ENCODE measurements at places on chromosomes 13 and 19.
A peak's percentile ranks its signal among the peaks of the same experiment; 100 is the strongest.

DNA sequence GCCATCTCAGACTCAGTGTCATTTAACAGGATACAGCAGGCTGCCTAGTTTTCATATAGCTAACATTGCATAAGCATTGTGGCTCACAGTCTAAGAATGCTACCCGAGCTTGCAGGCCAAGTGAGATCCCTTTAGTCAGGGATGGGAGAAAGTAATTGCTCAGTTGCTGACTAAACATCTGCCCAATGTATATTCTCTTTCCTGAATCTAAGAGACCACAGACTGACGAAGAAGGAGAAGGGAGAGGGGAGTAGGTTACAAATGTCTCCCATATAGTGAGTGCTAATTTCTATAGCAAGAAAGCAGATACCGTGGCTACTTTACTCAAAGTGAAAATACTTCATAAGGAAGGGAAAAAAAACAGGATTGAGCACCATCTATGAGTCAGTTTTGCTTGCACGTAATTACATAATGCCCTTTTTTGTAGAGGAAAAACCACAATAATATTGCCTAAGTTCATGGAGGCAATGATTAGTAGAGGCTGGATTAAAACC, 453.9 kb downstream of the COG6 start:
- ATAC-seq = no peak

DNA sequence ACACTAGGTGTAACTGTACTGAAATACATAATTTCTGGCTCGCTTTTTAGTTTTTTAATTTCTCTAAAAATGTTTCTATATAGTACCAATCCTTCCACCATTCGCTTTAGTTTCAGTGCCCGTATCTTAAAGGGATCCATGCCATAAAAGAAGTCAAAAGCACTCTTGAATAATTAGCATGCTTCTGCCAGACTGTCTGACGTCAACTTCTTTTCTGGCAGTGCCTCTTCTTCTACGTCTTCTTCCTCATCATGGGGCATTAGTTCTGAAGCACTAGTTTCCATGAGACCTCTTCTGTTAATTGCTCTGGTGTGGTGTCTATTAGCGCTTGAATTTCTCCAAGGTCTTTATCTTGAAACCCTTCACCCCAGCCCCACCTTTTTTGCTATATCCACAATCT, 93.8 kb upstream of the DOCK9 start:
- ATAC-seq = no peak

DNA sequence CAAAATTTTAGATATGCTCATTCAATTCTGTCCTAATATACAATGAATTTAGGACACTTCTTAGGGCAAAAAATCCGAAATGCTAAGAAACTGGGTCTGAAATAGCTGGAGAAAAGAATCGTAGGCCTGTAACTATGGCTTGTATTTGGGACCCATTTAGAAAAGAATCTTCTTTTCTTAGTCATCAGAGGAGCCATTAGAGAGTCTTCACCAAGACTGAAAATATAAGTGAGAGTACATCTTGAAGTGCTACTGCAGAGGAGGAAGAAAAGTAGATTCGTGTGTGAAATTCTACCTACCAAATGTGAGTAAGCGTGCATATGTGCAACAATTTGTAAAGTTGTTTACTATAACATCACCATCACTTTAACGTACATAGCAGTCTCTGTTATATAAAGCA, 8.8 kb upstream of the DACH1 start:
- no peak for ATAC-seq

DNA sequence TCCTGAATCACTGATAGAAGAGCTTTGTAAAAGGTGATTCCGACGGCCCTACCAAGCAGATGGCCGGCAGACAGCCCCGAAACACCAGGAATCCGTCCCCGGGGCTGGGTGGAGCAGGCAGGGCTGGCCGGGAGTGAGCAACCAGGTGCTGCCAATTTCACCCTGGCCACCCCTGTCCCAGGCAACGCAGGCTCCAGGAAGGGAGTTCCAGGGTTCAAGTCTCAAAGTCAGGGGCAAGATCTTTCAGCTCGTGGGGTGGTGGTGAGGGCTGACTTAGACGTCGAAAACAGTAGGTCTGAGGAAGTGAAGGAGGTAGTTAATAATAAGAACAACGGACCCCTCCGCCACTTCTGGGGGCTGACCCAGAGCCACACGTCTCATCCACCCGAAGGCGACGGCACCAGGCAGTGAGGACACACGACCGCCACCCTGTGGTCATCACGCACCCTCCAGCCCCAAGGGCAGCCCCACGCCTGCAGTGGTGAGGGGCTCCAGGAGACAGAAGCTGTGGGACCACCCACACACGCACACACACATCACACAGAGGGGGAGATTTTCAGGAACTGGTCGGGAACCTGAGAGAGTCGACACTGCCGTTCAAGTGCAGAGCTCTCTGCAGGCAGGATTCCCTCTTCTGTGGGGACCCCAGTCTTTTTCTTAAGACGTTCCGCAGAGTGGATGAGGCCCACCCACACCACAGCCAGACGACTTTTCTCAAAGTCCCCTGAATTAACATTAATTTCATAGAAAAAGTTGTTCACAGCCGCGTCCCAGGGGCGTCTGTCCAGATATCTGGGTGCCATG, 67.2 kb downstream of the SPACA7 start:
- peak; percentile 66 for ATAC-seq

GRCh38 chr13:32616883-32617511, 30.7 kb downstream of the PDS5B start:
- peak; percentile 54 for ATAC-seq

DNA sequence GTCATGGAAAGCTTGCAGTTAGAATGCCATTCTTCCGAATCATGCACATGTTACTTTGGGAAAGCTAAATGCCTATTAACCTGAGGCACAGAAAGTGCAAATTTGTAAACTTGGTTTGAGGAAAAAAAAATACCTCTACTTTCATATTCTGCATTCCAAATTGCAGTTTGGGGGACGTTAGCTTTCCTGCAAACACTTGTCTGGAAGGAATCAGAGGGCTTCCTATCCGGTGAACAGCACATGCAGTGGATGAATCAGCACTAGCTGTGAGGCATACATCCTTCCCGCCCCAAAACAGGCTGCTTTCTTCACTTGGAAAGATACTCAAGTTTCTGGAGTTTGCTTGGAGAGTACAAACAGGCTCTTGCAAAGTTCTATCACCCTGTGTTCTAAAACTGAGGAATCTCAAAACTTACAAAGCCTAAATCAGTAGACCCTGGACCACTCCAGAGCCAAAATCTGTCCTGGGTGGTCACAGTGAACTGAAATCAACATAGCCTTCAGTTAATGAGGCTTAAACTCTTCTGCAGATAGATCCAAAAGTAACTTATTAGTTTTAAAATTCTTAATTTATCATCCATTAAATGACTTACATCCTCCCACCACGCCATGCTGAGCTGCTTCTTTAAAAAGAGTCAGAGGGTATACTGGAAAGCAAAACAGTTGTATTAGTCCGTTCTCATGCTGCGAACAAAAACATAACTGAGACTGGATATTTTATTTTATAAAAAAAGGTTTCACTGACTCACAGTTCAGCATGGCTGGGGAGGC, 802.3 kb upstream of the ARGLU1 start:
- ATAC-seq = peak; percentile 64

DNA sequence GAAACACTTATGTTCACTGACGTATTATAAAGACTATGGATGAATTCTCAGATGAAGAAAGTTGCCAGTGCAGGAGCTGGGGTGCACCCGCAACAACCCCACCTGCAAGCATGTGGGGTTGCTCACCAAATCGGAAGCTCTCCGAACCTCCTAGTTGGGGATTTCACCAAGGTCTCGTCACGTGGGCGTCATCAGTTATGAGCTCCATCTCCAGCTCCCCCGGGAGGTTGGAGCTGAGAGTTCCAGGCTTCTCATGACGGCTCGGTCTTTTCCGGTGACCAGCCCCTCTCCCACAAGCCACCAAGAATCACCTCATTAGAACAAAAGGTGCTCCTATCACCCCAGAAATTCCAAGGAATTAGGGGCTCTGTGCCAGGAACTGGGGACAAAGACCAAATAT, 46.1 kb upstream of the TUBGCP3 start:
- ATAC-seq = no peak

DNA sequence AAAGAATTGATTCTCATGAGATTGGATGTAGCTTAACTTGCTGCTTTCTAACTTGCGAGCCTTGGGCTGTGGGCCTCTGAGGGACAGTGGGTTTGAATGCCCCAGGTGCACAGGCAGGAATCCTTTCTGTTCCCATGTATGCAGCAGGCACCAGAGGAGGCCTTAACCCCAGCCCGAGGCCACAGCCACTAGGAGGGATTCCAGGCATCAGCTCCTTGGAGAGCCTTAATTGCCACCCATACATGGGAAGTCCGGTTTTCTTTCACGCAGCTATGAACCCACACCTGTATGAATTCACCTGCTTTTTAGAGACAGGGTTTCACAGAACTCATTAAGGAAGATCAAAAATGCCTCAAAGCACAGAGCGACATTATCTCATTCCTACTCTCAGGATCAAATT, 117.9 kb downstream of the CRYL1 start:
- ATAC-seq = no peak

DNA sequence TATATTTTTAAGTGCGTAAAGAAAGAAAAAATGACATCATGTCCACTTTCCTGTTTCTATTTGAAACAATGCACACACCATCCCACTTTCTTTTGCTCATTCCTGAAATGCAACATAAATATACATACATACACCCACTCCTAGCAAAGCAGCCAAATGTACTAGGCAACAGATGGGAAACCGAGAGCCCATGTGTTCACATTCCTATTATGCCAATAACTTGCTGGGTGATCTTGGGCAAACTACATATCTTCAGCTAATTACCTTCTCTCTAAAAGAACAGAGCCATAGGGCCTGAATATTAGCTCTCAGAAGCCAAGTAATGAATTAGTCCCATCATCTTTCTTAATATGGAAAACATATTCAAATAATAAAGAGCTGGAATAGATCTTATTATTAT, 610.6 kb upstream of the ATXN8OS start:
- ATAC-seq = no peak

GRCh38 chr13:111389621-111390521, 69.4 kb downstream of the TEX29 start:
- no peak for ATAC-seq

- ATAC-seq = no peak
Observed at GRCh38 chr13:30108216-30108912, 199.0 kb downstream of the KATNAL1 start.

DNA sequence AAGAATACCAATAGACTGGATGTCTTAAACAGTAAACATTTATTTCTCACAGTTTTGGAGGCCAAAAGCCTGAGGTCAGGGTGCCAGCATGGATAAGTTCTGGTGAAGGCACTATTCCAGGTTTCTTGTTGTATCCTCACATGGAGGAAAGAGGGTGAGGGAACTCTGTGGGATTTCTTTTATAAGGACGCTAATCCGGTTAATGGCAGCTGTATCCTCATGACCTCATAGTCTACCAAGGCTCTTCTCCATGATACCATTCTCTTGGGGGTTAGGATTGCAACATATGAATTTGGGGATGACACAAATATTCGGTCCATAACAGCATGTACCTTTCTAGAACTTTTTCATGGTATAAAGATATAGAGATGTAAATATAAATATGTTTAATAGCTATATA, 412.0 kb downstream of the LMO7 start:
- no peak for ATAC-seq

DNA sequence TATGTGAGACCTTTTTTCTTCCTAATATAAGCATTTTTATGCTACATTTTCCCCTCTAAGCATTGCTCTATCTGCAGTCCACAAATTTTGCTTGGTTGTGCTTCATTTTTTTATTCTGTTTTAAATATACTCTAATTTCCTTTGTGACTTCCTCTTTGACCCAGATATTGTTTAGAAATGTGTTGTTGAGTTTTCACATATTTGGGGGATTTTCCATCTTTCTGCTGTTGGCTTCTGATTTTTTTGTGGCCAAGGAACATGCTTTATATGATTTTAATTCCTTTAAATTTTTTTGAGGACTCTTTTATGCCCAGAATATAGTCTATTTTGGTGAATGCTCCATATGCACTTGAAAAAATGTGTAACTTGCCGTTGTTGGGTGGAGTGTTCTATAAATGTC, 22.9 kb downstream of the UBAC2 start:
- no peak for ATAC-seq

GRCh38 chr13:101332583-101332982, 83.7 kb downstream of the NALCN start:
- ATAC-seq = no peak

DNA sequence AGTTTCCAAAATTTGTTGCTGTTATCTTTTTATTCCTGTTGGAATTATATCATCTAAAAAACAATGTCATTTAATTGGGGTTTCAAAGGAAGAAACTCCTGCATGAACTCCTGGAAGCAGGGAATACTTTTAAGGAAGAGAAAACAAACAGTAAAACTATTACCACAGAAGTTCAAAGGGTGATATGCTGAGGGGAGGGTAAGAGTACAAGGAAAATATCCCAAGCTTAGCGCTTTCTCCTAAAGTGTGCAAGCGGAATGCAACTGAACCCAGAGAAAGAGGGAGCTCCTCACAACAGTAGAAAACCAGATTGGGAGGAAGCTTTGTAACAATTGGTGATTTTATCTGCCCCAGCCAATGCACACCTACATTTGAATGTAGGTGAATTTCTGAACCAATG, 175.1 kb downstream of the NUFIP1 start:
- no peak for ATAC-seq

- no peak for ATAC-seq
Observed at GRCh38 chr13:26053418-26053980, 1.7 kb upstream of the SHISA2 start.

- no peak for ATAC-seq
Observed at GRCh38 chr19:41354343-41354953, 726 bp upstream of the TGFB1 start.
